B cell (primary cell): ENCODE measurements at places on chromosomes 16 and 17. TPM values are rescaled to one million over a fixed set of nuclear protein-coding genes. Genes with fewer than 3 reads are reported as not detected.

DNA sequence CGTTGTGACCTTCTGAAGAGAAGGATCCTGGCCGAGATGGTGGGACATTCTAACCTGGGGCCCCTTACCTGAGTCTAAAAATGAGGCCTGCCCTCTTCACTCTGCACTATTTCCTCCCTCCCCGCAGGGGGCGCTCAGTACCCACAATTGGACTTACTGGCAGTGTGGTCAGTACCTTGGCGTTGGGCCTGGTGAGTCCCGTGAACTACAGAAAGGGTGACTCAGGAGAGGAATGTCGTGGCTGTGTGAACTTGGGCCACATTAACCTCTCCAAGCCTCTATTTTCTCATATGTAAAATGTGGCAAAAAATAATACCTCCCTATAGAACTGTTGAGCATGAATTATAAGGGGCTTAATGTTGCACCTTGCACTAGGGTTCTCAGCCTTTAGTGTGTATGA, 3.9 kb downstream of the RSAD1 start:
- peak; percentile 68 for DNase-seq
- H3K36me3 ChIP-seq: peaks cover 43% of the 10 kb centered on the region
- H3K4me3 ChIP-seq: no peak overlapping the region
- H3K4me1 ChIP-seq: peaks cover 22% of the 10 kb centered on the region

- H3K27me3 ChIP-seq: no peaks in the 10 kb centered on the region
- peaks cover 7% of the 10 kb centered on the region for H3K4me1 ChIP-seq
- DNase-seq: no peak
- H3K36me3 ChIP-seq: no peaks in the 10 kb centered on the region
Measured at GRCh38 chr17:17670701-17671305, 10.5 kb upstream of the RAI1 start.

- no peak overlapping the region for H3K27ac ChIP-seq
- no peaks in the 10 kb centered on the region for H3K27me3 ChIP-seq
- no peaks in the 10 kb centered on the region for H3K4me1 ChIP-seq
- DNase-seq: no peak
Measured at GRCh38 chr16:85207357-85207921, 95.2 kb upstream of the CIBAR2 start.

GRCh38 chr16:3264137-3265036, 8.0 kb upstream of the MEFV start:
- H3K4me3 ChIP-seq: peak overlapping the region; percentile 75
- peaks cover 18% of the 10 kb centered on the region for H3K4me1 ChIP-seq
- H3K27ac ChIP-seq: peak overlapping the region; percentile 86
- no peaks in the 10 kb centered on the region for H3K36me3 ChIP-seq
- DNase-seq: peak; percentile 97

DNA sequence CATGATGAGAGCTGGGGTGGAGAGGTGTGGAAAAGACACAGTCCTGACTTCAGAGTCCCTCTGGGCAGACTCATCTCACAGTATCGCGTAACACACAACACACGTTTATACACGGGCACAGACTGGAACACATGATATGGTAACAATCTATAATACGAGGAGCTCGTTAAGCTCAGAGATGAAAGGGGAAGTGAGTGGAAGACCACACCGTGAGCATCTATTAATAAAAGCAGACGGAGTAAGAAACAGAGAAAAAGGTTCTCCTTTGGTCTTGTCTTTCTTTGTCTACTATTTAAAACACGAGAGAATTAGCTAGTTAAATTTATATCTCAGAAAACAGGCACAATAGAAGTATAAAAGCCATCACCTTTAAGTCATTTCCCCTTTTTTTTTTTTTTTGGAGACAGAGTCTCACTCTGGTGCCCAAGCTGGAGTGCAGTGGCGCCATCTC, 13.5 kb downstream of the ANKRD11 start:
- H3K4me3 ChIP-seq: peak overlapping the region; percentile 5
- no peaks in the 10 kb centered on the region for H3K36me3 ChIP-seq
- DNase-seq: peak; percentile 79
- H3K27me3 ChIP-seq: no peaks in the 10 kb centered on the region
- peak overlapping the region; percentile 58 for H3K27ac ChIP-seq

DNA sequence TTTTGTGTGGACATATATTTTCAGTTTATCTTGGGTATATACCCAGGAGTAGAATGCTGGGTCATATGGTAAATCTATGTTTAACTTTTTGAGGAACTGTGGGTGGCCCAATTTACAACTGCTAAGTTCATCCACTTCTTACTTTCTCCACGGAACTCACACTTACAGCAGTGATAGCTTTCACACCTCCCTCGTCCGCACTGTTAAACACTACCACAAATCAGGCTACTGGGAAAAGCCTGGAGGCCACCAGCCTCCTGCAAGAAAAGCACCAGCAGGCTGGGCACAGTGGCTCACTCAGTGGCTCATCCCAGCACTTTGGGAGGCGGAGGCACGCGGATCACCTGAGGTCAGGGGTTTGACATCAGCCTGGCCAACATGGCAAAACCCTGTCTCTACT, 14.7 kb upstream of the ZG16 start:
- no peak overlapping the region for H3K27ac ChIP-seq
- H3K27me3 ChIP-seq: no peaks in the 10 kb centered on the region
- no peak overlapping the region for H3K4me3 ChIP-seq

GRCh38 chr16:63703612-63704011, 1418.3 kb downstream of the CDH11 start:
- no peaks in the 10 kb centered on the region for H3K36me3 ChIP-seq
- H3K27me3 ChIP-seq: no peaks in the 10 kb centered on the region
- no peaks in the 10 kb centered on the region for H3K4me1 ChIP-seq
- H3K4me3 ChIP-seq: no peak overlapping the region
- H3K27ac ChIP-seq: no peak overlapping the region

The ABI3 gene
- 20.7 and 23.3 TPM in 2 replicates for total RNA-seq

The HSD17B2 gene
- not detected in 2 replicates for total RNA-seq

The PPP1R1B gene
- total RNA-seq: not detected in 2 replicates
